ENCODE measurements at places on chromosomes 13 and 19.
A peak's percentile ranks its signal among the peaks of the same experiment; 100 is the strongest.

DNA sequence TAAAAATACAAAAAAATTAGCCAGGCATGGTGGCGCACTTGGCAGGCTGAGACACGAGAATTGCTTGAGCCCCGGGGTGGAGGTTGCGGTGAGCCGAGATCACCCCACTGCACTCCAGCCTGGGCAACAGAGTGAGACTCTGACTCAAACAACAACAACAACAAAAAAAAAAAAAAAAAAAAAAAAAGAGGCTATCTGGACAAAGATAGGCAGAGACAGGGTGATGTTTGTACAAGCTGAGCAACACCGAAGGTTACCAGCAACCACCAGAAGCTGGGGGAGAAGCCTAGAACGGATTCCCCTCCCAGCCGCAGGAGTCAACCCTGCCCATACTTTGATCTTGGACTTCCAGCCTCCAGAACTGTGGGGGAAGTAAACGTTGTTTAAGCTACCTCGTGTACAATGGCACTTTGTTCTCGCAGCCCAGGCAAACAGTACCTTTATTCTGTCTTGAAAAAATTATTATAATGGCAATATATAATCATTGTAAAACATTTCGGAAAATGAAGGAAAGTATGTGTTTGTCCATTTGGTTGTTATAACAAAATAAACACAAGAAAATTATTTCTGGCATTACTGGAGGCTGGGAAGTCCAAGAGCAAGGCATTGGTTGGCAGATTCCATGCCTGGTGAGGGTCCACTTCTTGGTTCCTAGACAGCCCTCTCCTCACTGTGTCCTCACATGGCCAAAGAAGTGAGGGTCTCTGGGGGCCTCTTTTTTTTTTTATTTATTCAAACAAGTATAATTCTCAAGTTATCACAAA is 39.8 kb upstream of the LATS2 start:
- DNase-seq, result no peak

DNA sequence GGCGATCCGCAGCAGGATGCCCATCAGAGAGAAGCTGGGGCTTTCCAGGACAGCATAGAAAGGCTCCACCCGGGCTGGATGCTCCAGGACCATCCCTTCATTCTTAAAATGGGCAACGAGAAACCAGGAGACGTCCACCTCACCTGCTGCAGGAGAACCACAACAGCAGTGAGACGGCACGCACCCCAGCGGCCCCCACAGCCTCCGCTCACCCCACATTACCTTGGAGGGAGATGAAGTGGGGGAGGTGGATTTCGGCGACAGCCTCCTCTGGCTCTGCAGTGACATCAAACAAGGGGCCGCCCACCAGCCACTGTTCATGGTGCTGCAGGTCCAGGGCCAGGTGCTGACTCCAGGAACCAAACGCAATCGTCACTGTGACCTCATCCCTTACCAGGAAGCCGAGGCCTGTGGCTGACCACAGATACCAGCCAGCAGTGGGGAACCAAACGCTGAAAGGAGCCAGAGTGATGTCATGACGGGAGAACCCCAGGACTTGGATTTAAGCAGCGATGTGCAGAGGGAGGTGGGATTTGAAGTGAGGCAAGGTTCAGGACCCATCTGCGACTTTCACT is 25.1 kb downstream of the CARD8 start:
- no peak for DNase-seq

GRCh38 chr19:1255186-1256161 is 7.1 kb downstream of the MIDN start:
- DNase-seq, result no peak

- no peak for DNase-seq
These were observed 6.5 kb upstream of the LTBP4 start for GRCh38 chr19:40594657-40595091.

GRCh38 chr13:79812070-79812850 is 331.3 kb downstream of the NDFIP2 start:
- no peak for DNase-seq

DNA sequence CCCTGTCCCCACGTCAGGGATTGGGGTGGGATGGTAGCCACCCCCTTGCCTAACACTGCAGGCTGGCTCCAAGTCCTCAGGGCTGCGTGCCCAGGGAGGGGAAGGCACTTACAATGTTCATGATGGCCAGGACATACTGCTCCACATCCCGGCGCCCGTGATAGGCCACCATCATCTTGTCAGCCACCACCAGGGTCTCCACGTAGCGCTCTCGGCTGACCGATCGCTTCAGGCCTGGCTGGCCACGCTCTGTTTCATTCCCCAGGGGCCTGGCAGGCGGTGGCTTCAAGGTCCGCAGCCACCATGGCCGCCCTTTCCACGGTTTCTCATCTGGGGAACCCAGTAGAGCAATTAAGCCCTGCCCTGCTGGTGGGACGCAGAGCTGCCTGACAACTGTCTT is 9.7 kb downstream of the ADAMTS10 start:
- no peak for DNase-seq

GRCh38 chr19:56689198-56689597 is 17.6 kb upstream of the ZNF835 start:
- DNase-seq, result no peak

GRCh38 chr19:55647732-55648584 is at the start of gene CCDC106:
Gene CCDC106 (plus strand): TSS chr19:55648212. CDS start chr19:55649047, 835 bp downstream.
- no peak for DNase-seq

GRCh38 chr13:44796597-44797490 is 192.4 kb downstream of the NUFIP1 start:
- no peak for DNase-seq

- no peak for DNase-seq
These were observed 2.7 kb downstream of the COL5A3 start for GRCh38 chr19:10007371-10008183.

DNA sequence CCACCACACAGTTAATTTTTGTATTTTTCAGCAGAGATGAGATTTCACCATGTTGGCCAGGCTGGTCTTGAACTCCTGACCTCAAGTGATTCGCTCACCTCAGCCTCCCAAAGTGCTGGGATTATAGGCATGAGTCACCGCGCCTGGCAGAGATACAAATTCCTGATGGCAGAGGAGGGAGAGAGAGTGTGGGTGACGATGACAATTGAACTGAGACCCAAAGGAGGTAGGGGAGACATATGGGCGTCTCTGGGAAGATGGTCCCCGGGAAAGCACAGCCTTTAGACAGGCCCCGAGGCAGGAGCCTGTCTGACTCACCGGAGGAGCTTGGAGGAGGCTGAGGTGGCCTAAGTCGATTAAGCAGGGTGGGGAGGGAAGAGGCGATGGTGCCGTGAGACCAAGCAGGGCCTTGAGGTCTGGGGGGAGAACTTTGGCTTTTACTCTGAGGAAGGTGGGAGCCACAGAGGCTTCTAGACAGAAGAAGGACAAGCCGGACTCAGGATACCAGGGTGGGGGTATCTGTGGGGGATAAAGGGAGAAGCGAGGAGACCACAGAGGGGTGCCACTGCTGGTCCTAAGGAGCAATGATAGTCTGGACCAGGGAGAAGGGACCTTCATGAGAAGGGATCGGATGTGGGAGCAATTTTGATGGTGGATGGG is 38.2 kb downstream of the ARRDC2 start:
- no peak for DNase-seq

DNA sequence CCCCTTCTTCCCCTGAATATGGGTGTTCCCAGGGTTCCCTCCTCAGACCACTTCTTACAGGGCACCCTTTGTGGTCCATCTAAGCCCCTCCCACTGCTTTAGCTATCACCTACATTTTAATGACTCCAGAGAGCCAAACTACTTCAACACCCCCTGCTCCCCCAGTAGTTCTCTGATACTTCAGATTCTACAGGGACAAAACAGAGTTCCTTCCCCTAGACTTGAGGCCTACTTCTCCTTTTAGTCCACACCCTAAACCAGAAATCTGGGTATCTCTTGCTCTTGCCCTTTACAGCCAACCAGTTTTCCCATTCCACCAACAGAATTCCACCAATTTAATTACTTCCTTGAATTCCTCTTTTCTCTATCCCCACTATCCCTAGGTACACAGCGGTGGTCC is 107.2 kb downstream of the KCNRG start:
- no peak for DNase-seq

GRCh38 chr13:42149136-42149535 is 100.7 kb downstream of the DGKH start:
- DNase-seq, result no peak

DNA sequence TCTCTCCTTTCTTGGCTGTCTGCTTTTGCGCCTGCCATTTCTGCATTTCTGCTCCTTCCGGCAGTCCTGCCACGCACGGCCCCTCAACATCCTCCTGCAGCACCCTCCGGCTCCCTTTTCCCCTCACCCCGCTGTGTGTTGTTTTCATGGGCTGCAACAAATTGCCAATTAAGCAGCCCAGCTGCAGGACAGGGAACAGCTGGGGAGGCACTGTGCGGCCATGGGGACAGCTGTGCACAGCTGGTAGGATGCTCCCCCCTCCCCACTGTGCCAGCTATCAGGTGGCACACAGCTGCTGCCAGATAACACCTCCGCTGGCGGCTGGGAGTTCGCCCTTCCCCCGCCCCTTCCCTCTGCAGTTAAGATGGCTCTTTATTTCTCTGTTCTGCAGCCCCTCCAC is 25.4 kb downstream of the LYL1 start:
- no peak for DNase-seq

GRCh38 chr19:32519023-32519422 is 62.0 kb upstream of the PDCD5 start:
- no peak for DNase-seq

- DNase-seq, result no peak
These were observed 23.8 kb downstream of the TMED1 start for GRCh38 chr19:10812196-10812595.

DNA sequence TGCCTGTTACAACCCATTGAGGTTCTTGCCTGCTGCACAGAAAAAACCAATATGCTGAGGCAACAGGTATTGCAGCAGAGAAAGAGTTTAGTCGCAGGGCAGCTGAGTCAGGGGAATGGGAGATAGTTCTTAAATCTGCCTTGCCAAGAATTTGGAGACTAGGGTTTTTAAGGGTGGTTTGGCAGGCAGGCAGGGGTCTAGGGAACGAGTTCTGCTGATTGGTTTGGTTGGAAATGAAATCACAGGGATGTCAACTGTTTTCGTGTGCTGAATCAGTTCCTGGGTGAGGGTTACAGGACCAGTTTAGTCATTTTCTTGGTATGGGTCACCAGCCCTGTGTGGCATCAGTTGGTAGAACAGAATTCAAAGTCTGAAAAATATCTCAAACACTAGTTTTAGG is 36.6 kb downstream of the PDS5B start:
- no peak for DNase-seq

- peak; percentile 9 for DNase-seq
These were observed 673 bp downstream of the SPATA13 start for GRCh38 chr13:24161010-24161775.

DNA sequence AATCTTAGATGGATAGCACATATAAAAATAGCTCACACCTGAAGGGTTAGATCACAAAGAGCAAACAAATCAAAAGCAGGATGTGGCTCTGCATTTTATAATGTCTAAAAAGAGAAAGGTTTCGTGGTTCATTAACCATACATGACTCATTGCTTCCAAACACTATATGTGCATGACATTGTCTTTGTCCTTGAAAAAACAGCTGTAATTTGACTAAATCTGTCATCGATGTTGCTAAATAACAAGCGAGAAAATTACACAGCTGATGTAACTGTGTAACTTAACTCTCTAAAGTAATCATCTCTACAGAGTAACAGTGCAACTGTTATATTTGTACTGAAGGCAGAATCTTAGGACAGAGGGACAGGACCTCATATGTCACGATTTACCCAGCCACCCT is 383.1 kb upstream of the GPC6 start:
- DNase-seq, result no peak

DNA sequence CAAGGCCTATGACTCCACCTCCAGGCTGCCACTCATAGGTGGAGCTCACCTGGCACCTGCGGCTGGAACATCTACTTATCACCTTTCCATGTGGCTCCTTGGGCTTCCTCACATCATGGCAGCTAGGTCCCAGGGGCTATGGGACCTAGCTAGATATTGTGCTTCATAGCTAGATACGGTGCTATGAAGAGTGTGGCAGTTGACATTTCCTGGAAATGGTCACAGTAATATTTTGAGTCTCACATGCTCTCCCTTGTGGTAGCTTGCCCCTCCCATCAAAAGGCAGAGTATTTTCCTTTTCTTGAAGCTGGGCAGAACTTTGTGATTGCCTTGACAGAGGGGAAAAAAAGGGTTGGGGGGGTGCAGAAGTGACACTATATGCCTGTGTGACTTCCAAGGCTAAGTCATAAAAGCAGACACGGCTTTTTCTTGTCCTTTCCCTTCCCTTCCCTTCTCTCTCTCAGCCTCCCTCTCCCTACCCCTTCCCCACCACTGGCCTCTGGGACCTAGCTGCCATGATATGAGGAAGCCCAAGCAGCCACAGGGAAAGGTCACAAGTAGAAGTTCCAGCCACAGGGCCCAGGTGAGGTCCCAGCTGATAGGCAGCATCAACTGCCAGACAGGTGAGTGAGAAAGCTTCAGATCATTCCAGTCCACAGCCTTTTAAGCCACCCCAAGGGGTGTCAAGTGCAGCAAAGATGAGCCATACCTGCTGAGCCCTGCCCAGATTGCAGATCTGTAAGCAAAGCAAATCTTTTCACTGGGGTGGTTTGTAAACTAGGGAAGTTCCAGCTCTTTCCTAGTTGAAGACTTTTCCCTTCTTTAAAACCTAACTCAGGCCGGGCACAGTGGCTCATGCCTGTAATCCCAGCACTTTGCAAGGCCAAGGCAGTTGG is 6.9 kb upstream of the HIF3A start:
- DNase-seq, result no peak

DNA sequence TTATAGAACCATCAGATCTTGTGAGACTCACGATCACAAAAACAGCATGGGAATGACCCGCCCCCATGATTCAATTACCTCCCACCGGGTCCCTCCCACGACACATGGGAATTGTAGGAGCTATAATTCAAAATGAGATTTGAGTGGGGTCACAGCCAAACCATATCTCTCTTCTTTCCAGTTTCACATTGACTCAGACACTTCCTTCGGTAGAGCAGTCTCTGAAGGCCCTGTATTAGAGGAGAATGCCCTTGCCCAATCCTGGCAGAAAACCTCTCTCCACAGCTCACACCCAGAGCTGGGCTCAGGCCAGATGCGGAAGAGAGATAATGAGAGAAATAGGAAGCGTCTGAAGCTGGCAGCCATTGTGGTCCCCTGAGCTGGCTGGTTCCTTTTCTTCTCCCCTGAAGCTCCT is 72.4 kb upstream of the CLDN10 start:
- no peak for DNase-seq

GRCh38 chr13:39406688-39407087 is 196.3 kb downstream of the LHFPL6 start:
- DNase-seq, result no peak

GRCh38 chr19:45568732-45569131 is 15.9 kb downstream of the OPA3 start:
- no peak for DNase-seq

DNA sequence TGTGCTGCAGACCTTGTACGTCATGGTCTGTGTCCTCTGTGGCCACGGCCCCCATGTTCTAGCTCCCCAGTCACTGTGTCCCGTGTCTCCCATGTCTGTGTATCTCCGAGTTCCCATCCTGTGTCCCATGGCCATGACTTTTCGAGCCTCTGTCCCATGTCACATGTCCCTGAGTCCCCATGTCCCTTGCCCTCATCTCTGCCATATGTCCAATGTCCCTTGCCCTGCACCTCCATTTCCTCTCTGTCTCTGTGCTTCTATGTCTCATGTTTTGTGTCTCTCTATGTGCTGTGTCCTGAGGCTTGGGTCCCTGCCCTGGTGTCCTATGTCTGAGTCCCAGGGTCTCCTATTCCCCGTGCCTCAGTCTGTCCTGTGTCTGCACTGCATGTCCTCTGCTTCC is 2.0 kb downstream of the ATP4A start:
- DNase-seq, result no peak

Measured in activated T-helper 1 cell treated with anti-CD3 and anti-CD28 coated beads, Interleukin-2, amount 50 U/mL, for 16 hours (primary cell).